ENCODE measurements at places on chromosomes 12 and 14.
A peak's percentile ranks its signal among the peaks of the same experiment; 100 is the strongest.

DNA sequence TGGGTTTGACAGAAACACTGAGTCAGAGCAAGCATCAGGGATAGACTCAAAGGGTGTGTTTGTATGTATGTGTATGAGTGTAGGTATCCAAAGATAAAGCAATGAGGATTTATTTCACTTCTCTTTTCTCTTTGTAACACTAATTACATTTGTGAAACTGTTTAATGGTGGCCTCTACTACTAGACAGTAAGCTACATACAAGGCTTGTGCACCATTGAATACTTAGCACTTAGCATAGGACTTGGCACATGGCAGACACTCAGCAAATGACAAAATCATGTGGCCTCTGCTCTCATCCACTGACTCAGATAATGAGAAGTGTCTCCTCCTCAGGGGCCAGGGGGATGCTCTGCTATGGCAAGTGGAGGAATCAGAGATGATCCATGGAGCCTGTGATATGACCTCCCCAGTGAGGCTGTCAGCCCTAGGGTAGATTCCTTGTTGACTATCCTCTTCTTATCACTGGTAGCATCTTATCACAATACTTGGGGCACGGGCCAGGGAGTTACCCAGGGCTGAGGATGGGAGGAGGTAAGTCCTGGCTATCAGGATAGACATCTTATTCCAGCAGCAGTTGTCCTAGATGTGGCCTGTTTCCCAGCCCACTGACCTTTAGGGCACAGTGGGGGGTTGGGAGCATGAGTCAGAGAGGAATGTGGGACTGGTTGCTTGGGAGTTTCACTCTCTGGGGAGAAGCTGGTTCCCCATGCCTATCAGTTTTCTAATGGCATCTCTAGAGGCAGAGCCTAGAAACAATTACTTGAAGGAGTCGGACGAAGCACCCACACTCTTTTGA is 71.2 kb upstream of the HOXC13 start:
- no peak for DNase-seq

GRCh38 chr14:56549721-56550120 is 29.9 kb upstream of the TMEM260 start:
- DNase-seq = no peak

DNA sequence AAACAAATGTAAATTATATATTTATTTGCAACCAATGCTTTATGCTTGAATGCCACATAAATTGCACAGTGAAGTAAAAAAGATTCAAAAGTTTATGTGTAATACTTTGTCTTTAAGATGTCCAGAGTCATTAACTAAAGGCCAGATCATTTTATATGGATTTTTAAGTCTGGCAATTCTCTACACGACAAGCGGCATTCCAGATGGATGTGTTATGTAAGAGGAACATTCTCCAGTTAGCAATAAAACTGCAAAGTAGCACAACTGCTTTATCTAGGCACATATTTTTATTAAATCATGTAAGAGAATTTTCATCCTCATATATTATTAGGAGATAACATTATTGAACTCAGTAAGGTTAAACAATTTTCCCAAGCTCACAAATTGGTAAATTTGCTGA is 1717.7 kb upstream of the SEL1L start:
- no peak for DNase-seq

DNA sequence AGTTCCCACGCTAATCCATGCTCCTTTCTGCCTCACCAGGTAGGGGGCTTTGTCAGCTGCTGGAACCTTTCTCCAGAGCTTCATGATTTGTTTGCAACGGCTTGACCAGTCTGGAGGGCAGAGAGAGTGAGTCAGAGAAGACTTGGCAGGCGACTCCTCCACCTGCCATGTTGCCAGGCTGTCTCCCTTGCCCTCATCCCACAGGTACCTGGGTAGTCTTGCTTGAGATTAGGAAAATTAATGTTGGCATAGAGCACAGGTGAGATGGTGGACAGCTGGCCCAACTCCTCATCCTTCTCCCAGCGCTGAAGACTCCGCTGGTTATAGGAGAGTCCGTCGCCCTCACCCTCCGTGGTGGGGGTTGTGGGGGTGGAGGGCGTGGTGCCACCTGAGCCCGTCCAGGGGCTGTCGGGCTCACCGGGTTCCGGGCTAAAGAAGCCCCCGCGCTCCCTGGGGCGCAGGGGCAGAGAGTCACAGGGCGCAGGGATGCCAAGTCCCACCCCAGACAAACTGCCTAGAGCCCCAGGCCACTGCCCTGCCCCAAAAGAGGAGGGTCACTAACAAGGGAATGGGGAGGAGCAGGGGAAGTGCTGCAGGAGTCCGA is 18.6 kb downstream of the KMT2D start:
- no peak for DNase-seq

GRCh38 chr14:106562451-106562850 is 1036.1 kb downstream of the TMEM121 start:
- DNase-seq = no peak

- no peak for DNase-seq
These were observed 42.9 kb downstream of the RBM19 start for GRCh38 chr12:113923251-113923650.

- DNase-seq = peak; percentile 73
These were observed 71.9 kb downstream of the CRACR2A start for GRCh38 chr12:3680919-3681594.

DNA sequence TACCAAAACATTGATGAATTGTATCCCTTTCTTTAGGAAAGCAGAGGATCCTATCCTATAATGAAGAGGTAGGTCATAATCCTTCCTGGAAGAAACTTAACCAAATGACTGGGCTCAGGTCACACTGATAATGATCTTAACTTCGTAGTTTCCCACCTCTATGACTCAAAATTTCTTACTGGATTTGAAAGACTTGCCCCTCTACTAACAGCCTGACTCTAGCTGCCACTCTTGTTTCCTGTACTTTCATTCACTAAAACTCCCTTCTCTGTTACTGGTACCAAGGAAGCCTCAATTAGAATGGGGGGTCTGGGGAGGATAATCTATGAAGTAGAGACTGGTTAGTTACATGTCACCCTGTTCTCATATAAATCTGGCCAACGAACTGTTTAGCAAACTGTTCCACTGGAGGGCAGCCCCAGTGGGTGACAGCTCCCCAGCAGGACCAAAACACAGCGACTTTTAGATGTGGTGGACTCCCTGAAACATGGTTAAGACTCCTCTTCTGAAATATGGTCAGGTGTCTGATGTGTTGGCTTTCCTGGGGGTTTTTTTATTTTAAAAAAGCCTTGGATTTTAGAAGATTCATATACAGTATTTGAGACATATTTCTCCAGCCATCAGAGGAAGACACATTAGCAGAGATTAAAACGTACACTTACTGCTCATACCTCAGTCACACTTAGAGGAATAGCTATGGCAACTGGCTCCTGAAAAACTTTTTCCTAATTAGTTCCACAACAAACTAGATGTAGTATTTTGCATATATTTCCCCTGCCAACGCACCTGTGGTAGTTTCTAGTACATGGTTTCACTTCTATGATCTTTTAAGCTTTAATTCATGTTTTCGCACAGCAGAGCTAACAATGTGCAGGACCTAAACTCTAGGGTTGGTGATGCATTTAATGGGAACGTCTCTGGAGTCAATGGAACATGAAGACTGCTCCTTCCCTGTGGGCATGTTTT is 72.3 kb downstream of the ACADS start:
- DNase-seq = no peak

DNA sequence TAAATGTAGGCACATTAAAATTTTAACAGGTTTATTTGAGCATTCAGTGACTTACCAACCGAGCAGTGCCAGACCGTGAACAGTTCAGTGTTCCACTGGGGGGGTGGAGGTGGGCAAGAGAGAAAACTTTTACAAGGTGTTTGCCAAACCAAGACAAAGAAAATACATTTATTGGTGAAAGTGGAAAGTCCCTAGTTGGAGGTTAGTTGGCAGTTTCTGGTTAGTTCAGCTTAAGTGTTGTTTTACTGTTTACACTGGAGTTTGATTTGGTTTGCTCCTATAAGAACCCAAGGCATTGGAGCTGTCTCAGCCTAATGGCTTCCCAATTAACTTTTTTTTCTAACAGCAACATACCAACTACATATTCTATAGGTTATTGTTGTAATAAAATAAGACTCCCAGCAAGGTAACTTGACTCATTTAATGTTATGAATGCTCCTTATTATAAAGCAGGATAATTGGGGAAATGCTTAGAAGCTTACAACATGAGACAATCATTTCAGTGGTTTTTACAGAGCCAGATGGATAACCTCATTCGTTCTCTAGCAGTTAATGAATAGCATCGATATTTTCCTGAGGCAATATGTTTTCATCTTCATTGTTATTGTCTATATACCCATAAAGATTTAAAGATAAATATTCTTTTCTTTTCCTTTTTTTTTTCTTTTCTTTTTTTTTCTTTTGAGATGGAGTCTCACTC is 115.8 kb downstream of the ETNK1 start:
- no peak for DNase-seq

GRCh38 chr12:56126732-56127239 is 1.3 kb upstream of the ESYT1 start:
- no peak for DNase-seq

DNA sequence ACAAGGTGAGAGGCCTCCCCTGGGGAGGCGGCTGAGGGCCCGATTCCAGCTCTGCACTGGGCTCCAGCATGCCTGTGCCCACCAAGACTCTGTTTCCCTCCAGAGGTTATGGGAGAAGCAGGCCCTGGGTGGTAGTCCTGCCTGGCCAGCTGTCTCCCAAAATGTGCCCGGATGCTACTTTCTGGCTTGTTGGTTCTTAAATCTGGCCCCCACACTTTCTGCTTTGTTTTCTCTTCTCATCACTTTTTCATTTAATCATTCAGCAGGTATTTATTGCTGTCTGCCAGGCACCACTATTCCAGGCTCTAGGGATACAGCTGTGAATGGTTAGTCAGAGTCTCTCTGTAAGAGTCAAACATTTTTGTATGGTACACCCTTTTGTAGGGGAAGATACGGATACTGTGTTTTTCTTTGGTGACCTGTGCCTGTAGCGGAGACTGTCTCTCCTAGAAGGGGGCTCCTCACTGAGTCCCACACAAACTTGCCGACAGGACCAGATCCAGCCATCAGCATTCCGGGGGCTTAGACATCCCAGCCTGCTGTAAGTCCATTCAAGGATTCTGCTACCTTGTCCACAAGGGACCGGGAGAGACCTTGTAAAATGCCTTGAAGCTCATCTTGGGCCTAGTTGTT is 3.8 kb downstream of the DHRS2 start:
- DNase-seq = no peak

GRCh38 chr14:75126679-75127473 is at the start of gene NEK9:
TSS of gene NEK9 (minus strand) at chr14:75127048. CDS start at chr14:75126921, 127 bp downstream.
- peak; percentile 95 for DNase-seq

GRCh38 chr12:40105515-40106201 is at the start of gene SLC2A13:
TSS of gene SLC2A13 (minus strand) at chr12:40106081. CDS start at chr12:40105808, 273 bp downstream.
- peak; percentile 88 for DNase-seq

- DNase-seq = peak; percentile 92
These were observed 10.0 kb upstream of the SMARCD1 start for GRCh38 chr12:50074936-50075807.

DNA sequence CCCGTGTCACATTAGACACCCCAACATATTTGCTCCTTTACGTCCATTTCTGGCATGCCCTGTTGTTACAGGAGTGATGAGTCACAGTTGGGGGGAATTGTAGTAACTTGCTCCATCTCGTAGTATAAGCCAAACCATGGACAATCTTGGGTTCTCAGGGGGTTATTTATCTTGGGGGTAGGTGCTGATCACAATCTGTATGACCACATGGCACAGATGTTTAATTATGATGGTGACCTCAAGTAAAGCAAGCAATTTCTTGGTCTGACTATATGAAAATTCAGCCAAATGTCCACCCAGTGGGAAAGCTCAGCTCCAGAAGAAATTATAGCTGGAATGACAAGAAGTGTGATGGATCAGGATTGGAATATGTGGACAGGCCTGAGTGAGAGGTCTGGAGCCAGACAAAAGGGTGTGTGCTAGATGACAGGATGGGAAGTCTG is 32.1 kb upstream of the STON2 start:
- DNase-seq = no peak

GRCh38 chr12:42789808-42790760 is 200.5 kb upstream of the PRICKLE1 start:
- no peak for DNase-seq
